Breast epithelium (tissue), 4 donors: ENCODE measurements at places on chromosomes 12 and 14.

GRCh38 chr14:77131871-77132486, 9.6 kb downstream of the ZDHHC22 start:
- DNase-seq, result no peak

- DNase-seq, result no peak
Measured at GRCh38 chr14:104103061-104103445, 17.6 kb downstream of the ASPG start.

DNA sequence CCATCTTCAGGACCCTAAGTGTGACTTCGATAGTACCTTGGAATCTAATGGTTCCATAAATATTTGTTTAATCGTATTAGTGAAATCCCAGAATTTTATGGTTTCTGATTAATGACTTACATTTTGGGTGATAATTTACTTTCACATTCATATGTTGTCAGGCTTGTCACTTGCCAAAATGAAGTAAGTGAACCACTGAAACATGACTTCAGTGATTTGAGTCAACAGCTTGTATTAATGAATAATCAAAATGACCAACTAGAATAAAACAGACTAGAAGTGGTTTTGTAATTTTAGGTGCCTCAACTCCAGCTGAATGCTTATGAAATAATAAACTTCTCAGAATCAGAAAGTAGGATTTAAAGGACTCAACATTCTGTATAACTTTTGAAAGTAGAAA, 517.1 kb downstream of the PRKD1 start:
- no peak for DNase-seq

DNA sequence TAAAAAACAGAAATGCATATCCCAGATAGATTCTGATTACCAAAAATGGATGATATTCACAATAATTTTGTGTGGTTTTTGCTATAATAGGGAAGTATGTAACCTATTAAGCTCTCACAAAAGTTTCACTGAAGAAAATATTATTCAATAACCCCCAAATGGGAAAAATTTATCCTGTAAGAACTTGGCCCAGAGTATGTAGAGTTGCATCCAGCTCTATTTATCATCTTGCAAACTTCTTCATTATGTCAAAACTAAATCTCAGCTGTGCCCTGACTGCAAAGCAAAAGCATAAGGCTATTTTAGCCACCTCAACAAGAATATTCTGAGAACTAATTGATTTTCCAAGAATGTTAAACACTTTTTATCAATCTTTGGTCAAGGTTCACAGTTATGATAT, 199.2 kb downstream of the PAX9 start:
- no peak for DNase-seq

GRCh38 chr14:55255979-55256378, 15.2 kb upstream of the FBXO34 start:
- DNase-seq, result no peak

DNA sequence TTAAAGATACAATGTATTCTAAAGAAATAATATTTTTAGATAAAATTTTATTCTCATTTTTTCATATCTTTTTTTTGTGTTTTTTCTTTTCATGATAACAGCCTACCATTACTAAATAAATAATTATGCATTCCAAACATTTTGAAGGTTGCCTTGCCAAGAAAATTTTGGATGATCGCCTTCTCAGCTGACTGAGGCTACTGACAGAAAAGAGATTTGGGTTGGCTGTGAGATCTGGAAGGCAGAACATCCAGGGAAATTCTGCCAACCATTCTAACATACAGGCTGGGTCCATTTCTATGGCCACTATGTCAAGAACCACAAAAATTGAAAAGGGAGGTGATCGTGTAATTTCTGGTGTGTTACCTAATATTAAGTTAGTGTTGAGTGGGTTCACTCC, 48.1 kb downstream of the GALNT8 start:
- DNase-seq, result no peak

- no peak for DNase-seq
Measured at GRCh38 chr12:32448586-32448985, 49.2 kb downstream of the FGD4 start.

- DNase-seq, result no peak
Measured at GRCh38 chr12:131537267-131537958, 173.5 kb upstream of the SFSWAP start.

DNA sequence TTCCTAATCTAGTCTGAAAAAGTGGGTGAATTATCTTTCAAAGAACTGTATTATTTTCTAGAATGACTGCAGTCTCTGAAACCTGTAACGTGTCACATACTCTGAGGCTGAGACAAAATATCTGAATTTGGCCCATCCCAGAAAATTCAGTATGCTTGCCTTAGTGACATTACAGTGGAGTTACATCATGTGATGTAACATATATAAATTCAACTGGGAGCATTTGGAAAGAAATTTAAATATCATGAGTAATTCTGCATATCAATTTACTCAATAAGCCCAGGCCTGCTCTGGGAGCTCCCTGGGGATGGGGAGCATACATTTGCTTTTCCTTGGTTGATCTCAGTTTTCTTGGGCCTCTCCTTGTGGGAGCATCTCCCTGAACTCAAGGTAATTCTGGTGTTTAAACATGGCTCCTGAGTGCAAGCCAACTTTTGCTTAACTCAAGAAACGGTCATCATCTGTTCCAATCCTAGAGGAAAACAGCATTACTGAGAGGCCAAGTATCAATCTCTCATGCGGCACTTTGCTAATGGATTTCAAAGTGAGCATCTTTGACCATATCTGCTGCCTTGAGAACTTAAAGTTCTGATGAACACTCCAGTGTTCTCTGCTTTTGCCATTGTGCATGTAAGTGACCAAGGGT, 54.4 kb downstream of the AKAP6 start:
- no peak for DNase-seq

DNA sequence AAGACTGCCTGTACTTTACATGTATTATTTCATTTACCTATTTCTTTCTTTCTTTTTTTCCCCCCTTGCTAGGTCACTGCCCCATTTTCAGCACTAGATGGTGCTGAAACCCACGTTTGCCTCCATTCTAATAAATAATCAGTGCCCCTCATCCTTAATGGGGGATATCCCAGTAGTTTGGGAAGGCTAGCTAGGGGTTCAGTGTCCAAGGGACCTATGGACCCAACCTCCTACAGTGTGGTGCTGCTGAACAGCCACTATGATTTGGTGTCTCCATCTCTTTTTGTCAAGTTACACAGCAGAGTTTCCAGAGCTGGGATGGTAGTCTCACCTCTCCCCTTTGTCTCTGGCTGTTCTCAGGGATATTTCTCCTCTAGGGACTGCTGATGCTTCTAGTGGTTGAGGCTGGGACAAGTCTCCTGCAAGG, 6.5 kb upstream of the HCFC2 start:
- no peak for DNase-seq

DNA sequence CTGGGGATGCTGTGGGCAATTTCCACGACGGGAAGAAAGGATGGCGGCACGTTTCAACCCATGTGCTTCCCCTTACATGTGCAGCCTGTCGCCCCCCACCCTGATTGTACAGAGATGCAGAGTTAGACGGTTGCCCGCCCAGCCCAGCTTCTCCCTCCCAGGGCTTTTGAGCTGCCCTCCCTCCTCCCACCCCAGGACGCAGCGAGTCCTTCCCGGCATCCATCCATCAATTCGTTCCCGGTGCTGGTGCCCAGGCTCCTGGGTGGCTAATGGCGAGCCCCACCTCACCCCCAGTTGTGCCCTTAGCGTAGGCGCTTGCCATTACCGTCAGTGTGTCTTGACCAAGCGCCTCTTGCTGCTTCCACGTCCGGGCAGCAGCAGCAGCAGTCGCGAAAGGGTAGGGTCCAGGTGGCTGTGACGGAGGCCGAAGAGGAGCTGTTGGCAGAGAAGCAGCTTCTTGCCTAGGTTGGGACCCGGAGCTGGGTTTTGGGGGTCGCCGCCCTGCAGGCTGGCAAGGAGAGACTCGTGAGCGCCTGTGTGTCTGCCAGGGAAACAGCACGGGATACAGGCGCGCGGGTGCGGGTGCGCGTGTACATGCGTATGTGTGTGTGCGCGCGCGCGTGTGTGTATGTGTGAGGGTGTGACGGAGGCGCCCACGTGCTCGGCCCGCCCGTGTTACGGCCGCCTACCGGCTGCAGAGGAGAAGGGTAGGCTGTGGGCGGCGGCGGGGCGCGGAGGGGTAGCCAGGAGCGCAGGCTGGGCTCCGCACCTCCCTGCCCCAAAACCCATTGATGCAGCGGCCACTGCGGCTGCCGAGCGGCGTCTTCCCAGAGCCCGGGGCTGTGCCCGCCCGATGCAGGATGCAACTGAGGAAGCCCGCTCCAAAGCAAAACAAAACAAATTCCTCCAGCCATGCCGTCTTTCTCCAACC, at the start of gene SLC6A15:
Gene SLC6A15, minus strand, starts transcription at position 602 of the 931 bp plus-strand sequence. CDS start 20,679 bp downstream, outside the sequence.
- no peak for DNase-seq

DNA sequence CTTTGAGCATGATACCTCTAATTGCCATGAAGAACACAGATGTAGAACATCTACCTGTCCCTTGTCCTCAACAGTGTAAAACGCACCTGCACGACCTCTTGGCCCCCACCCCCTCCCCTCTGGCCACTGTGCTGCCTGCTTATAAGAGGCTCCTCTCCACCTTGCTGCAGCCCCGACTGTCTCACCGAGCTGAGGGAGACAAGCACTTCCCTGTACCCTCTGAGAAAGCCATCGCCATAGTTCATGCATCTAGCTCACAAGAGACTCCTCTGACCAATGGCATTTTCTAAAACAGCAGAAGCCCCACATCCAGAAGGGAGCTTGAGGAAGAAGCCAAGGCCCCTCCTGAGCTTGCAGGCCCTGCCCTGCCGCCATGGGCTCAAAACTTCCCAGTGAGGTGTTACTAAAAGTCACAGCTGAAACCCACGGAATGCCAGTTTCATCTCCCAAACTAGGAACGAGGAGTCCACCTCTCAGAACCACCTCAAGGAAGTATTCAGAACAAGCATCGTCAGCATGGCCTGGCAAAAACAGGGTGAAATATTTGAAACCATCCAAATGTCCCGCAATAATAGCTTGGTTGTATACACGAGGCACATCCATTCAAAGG, 21.5 kb upstream of the ANO2 start:
- no peak for DNase-seq

GRCh38 chr14:76975051-76975450, 53.5 kb downstream of the IRF2BPL start:
- no peak for DNase-seq

- no peak for DNase-seq
Measured at GRCh38 chr14:60618241-60618640, 31.0 kb downstream of the SIX1 start.

- DNase-seq, result no peak
Measured at GRCh38 chr14:58243790-58244555, 670 bp upstream of the PSMA3 start.

DNA sequence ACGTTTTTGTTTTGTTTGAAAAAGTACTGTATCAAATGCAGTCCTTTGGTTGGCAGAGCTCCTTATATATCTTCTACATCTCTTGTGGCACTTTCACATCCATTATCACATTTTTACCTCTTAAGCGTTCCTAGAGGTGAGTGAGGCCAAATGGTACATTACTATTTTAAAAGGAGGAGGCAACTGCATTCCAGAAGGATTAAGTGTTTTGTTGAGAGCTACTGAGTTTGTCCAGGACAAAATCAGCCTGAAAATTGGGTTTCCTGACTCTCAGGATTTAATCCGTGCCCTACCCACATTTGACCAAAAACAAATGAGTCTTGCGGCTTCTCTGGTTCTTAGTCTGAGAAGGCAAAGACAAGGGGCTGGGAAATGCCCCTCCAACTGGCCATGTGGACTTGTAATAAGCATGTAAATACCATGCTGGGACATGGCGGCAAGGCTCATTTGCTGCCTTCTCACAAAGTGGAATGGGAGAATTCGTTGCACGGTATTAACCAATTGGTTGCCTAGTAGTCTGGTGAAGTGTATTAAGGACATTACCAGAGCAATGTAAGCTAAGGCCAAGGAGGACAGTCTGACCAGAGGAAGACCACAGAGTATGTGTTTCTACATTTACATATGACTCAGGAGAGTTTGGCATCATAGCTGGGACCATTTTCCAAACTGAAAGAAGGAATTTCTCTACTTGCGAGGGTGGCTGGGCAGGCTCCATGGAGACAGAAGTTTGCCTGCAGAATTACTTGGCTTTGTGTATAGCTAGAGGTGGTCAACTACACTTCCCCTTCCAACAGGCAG, 175.8 kb upstream of the PLXNC1 start:
- DNase-seq, result no peak

DNA sequence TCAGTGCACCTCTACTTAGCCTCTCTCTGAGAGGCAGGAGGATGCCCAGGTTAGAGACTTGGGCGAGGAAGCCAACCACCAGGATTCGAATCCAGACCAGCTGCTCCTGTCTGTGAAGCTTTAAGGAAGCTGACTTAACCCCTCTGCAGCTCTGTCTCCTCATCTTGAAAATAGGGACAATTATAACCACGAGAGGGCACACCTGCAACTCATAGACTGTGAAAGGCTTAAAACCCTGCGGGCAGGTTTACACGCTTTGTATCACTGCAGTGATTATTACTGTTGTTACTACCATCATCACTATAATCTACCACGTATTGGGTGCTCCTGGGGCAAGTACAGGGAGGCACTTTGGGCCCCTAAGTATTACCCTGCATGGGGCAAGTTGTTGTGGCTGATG, 379.8 kb downstream of the VRK1 start:
- DNase-seq, result no peak

DNA sequence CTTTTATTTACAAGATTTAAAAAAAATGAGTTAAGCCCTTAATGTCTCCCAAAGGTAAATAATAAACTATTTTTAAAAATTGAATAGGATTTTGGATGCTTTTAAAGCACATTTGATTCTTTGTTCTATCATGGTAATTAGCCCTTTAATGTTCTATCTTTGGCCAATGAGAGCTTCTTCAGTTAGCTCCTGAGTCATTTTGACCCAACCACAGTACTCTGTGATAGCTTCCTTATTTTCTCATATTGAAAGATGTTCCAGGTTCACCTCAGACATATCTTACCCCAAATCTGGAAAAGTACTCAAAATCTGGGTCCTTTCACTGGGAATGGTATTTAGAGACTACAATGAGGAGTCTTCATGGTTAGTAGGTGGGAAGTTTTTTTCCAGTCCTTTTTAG, 98.0 kb downstream of the MYRFL start:
- no peak for DNase-seq

- no peak for DNase-seq
Measured at GRCh38 chr12:128930606-128931005, 77.3 kb downstream of the GLT1D1 start.

- DNase-seq, result peak; percentile 51
Measured at GRCh38 chr14:71320734-71321573, 413.7 kb downstream of the PCNX1 start.

DNA sequence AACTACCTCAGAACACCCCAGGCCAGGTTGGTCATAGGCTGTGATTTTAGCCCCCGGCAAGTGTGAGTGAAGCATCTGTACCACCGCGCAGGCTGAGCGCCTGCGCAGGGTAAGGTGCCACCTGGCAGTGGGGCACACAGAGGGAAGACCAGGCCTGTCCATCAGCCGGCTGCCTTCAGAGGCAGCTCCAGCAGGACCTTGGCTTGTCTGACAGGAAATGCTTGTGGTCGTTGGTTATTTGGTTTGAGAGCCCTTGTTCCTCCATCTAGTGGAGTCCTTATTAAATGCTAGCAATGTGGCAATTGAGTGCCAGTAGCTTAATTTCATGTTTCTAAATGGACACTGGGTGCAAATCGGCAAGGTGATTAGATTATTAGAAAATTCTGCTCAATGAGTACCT, 27.5 kb downstream of the SLC25A29 start:
- DNase-seq, result no peak
